ENCODE measurements at places on chromosomes 4 and X. TPM values are rescaled to one million over a fixed set of nuclear protein-coding genes. Genes with fewer than 3 reads are reported as not detected.

DNA sequence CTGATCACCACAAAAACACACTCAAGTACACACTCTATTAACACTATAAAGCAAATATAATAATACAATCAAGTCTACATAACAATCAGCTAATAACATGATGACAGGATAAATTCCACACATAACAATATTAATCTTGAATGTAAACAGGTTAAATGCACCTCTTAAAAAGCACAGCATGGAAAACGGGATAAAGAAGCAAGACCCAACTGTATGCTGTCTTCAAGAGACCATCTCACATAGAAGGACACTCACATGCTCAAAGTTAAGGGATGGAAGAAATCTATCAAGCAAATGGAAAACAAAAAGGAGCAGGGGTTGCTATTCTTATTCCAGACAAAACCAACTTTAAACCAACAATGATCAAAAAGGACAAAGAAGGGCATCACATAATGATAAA, 28.1 kb downstream of the CBR4 start:
- H3K27me3 ChIP-seq, result no peaks in the 10 kb centered on the region
- H3K4me3 ChIP-seq, result no peak overlapping the region
- H3K27ac ChIP-seq, result no peak overlapping the region
- H3K4me1 ChIP-seq, result no peaks in the 10 kb centered on the region
- no peak for DNase-seq

Gene DRD5
- not detected for total RNA-seq

DNA sequence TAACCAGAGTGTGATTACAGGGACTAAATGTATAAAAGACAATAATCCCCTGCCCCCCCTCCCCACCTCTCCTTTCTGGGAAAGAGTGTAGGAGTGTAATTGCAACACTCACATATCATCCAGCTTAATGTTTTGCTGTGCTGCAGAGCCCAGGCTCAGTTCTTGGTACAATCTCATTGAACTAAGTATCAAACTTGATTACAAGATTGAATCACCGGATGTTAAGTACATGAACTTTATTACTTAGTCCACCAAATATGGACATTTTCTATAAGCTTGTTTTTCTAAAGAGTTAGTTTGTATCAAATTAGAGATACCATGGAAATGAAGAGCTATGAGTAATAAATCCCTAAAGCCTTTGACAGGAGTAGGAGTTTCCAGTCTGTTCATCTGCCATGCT, 559.1 kb downstream of the ZNF674 start:
- DNase-seq, result no peak
- H3K36me3 ChIP-seq, result no peaks in the 10 kb centered on the region
- H3K27ac ChIP-seq, result no peak overlapping the region
- no peaks in the 10 kb centered on the region for H3K27me3 ChIP-seq

Gene TCP11X2
- total RNA-seq, result not detected

Gene NWD2
- total RNA-seq, result 0.83 TPM

- no peak for DNase-seq
- peak overlapping the region; percentile 93 for H3K27ac ChIP-seq
These were observed 25.9 kb downstream of the ZNF721 start for GRCh38 chr4:472881-473569.

Gene HAND2
- total RNA-seq, result 3.4 TPM

DNA sequence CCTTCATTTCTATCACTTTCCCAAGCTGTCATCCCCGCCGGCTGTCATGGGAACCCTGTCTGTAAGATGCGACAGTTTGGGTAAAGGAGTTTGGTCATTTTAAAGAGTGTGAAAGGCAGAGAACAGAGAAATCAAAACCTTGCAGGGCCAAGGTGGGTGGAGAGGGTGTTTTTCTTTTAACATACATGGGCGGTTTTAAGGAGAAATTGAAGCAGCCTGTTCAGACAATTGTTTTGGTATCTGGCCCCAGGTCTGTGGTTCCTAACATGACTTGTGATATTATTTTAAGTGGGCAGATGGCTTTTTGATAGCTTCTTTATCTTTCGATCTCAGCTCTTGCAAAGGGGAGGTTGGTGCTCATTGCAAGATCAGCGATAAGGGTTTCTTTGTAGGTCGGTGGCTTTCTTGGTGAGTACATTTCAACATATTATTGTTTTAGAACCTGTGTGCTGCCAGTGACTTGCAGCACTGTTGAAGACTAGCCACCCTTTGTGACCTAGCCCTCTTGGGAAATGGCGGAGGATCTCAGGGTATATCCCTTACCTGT, 3.7 kb downstream of the PPP1R3F start:
- H3K4me1 ChIP-seq, result peaks cover 41% of the 10 kb centered on the region
- no peaks in the 10 kb centered on the region for H3K27me3 ChIP-seq
- H3K4me3 ChIP-seq, result no peak overlapping the region

Gene GABRG1
- total RNA-seq, result not detected

GRCh38 chr4:107546638-107547037, 173.4 kb downstream of the PAPSS1 start:
- no peak for DNase-seq
- H3K27me3 ChIP-seq, result no peaks in the 10 kb centered on the region
- no peaks in the 10 kb centered on the region for H3K4me1 ChIP-seq
- no peak overlapping the region for H3K27ac ChIP-seq

Gene SLC6A14
- 7.2 TPM for total RNA-seq

- H3K4me3 ChIP-seq, result no peak overlapping the region
- H3K27me3 ChIP-seq, result no peaks in the 10 kb centered on the region
- H3K36me3 ChIP-seq, result peaks cover 10% of the 10 kb centered on the region
- H3K4me1 ChIP-seq, result peaks cover 14% of the 10 kb centered on the region
These were observed 68.8 kb downstream of the DDX60L start for GRCh38 chr4:168411318-168412150.

GRCh38 chrX:66045894-66046293, 6.0 kb upstream of the VSIG4 start:
- no peaks in the 10 kb centered on the region for H3K27me3 ChIP-seq
- no peak for DNase-seq
- no peaks in the 10 kb centered on the region for H3K36me3 ChIP-seq
- H3K4me1 ChIP-seq, result no peaks in the 10 kb centered on the region
- H3K27ac ChIP-seq, result no peak overlapping the region
- no peak overlapping the region for H3K4me3 ChIP-seq

- peak; percentile 89 for DNase-seq
- peak overlapping the region; percentile 98 for H3K4me3 ChIP-seq
- peak overlapping the region; percentile 100 for H3K27ac ChIP-seq
- H3K4me1 ChIP-seq, result peaks cover 39% of the 10 kb centered on the region
These were observed 1.5 kb downstream of the IRF2 start for GRCh38 chr4:184472614-184473498.

Gene TMEM131L
- total RNA-seq, result 13.5 TPM

GRCh38 chrX:131067846-131068745, 9.9 kb downstream of the ARHGAP36 start:
- H3K4me3 ChIP-seq, result no peak overlapping the region
- H3K27me3 ChIP-seq, result peaks cover 55% of the 10 kb centered on the region
- no peak overlapping the region for H3K27ac ChIP-seq
- H3K4me1 ChIP-seq, result no peaks in the 10 kb centered on the region

DNA sequence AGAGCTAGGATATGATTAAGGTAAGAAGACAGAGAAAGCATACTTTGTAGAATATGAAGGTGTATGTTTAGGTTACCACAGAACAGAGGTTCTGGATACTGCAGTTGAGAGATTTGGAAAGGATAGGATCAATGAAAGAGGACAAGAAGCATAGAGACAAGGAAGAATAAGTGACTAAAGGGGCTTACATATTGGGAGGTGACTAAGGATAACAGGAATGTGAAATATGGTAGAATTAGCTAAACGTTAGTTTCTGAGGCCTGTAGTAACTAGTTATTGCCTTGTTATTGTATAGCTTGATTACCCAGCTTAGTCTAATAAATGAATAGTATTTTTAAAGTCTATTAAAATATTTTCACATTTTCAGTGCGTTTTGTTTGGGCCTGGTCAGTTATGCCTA, 38.2 kb downstream of the CENPI start:
- DNase-seq, result no peak
- no peak overlapping the region for H3K4me3 ChIP-seq
- H3K27ac ChIP-seq, result no peak overlapping the region
- H3K4me1 ChIP-seq, result no peaks in the 10 kb centered on the region
- H3K36me3 ChIP-seq, result no peaks in the 10 kb centered on the region

Gene RAI2
- 4.5 TPM for total RNA-seq

Data from suprapubic skin (tissue), 4 donors.